ENCODE measurements at places on chromosomes 1 and 21.

DNA sequence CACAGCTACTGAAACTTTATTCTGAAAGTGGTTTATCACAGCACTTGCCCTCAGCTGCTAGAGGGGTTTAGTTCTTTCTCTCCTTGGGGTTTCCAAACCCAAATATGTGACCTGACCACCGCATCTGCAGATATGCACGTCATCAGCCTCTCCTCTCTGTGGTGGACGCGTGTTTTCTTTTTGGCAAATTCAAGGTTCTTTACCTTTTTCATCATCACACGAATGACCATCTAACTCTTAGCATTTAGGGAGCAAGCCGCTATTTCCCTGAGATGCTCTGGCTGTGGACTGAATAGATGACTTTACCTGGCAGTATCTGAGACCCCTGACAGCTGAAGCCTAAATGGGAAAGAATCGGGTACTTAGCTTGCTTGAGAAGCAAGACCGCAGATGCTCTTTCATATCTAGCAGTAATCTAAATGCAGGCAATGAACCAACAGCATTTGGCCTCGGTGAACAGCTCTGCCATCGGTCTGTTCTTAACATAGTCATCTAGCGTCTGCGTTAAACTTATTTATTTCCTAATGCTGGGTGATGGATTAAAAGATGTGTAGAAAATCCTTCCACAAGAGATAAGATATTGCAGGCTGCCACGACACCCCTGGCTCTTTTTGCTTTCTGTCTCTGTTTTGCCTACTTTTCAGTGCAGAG lies 463.4 kb downstream of the CAMTA1 start:
- DNase-seq, result no peak

GRCh38 chr21:35399002-35399530 lies 350.0 kb upstream of the RUNX1 start:
- DNase-seq, result no peak

DNA sequence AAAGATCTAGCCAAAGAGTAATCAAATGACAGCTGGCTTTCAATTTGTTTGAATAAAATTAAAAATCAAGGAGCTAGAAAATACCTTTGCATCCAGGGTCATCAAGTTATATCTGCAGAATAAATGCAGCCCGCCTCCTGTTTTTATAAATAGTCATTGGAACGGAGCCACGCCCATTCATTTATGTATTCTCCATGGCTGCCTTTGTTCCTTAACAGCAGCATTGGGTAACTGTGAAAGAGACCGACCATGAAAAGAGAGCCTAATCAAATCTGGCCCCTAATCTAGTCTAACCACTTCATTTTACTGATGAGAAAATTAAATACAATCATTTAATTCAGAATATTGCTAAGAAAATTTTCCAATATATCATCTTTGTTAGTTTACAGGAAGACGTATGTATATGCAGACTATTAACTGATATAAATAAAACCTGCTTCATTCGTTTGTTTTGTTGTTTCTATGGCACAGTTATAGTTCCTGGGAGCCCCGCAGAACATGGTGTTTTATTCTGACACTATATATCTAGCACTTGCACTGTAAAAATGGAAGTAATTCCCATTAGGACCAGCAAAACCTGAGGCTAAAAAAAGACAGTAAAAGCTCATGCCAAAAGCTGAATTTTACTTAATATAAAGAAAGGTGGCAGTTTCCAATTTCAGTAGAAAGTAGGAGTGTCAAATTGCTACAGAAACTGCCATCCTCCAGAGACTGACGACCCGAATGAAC lies 111.8 kb upstream of the PALMD start:
- DNase-seq, result no peak

DNA sequence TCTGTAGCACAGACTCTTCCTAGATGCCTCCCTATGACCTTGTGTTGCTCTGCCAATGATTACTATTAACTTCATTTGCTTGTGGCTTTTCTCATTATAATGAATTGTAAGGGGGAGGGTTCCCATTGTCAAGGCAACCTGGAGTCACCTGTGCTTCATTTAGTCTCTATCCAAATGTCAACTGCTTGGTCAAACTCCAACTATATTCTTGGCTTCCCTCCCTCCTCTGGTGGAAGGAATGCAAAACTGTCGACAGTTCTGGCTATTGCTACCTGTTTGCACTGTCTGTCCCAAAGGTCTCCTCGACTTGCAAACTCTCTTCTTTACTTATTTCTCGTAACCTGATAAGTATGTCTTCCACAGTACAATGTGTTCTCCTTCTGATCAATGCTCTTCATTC lies 100.3 kb downstream of the CACNA1E start:
- DNase-seq, result no peak

DNA sequence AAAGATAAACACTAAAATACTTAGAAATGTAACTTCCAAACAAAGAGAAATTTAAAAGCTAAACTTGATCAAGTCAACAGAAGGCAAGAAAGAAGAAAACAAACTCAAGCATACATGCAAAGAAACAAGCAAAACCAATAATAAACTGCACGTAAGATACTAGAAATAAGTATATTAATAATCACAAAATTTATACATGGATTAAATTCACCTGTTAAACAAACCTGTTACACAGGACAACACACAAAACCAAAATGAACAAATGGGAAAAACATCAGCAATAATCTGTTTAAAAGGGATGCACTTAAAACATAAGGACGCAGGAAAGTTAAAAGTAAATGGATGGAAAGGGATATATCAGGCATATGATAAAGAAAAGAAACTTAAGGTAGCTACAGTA lies 165.8 kb downstream of the CDC42BPA start:
- DNase-seq, result no peak

- no peak for DNase-seq
Measured at GRCh38 chr1:159204161-159205141, at the start of gene ACKR1. Gene ACKR1, plus strand, starts transcription at chr1:159204875. Its CDS starts 85 bp downstream, at chr1:159204960.

- no peak for DNase-seq
Measured at GRCh38 chr1:93969887-93970286, 60.7 kb upstream of the GCLM start.

- DNase-seq, result no peak
Measured at GRCh38 chr1:211518330-211519289, 26.6 kb upstream of the RD3 start.
